Lung (tissue), 17 donors: ENCODE measurements at places on chromosomes 3 and 15. TPM values are rescaled to one million over a fixed set of nuclear protein-coding genes. Genes with fewer than 3 reads are reported as not detected.
A peak's percentile ranks its signal among the peaks of the same experiment; 100 is the strongest.

- peaks cover 58% of the 10 kb centered on the region for H3K4me1 ChIP-seq
- H3K27ac ChIP-seq = no peak overlapping the region
- peak; percentile 78 for DNase-seq
- H3K4me3 ChIP-seq = no peak overlapping the region
Measured at GRCh38 chr3:69439643-69440270, 53.9 kb upstream of the FRMD4B start.

- no peak overlapping the region for H3K27ac ChIP-seq
- DNase-seq = no peak
- H3K4me3 ChIP-seq = no peak overlapping the region
- H3K27me3 ChIP-seq = no peaks in the 10 kb centered on the region
- peaks cover 3% of the 10 kb centered on the region for H3K4me1 ChIP-seq
- no peaks in the 10 kb centered on the region for H3K36me3 ChIP-seq
Measured at GRCh38 chr15:48103647-48104046, 17.1 kb upstream of the SLC24A5 start.

DNA sequence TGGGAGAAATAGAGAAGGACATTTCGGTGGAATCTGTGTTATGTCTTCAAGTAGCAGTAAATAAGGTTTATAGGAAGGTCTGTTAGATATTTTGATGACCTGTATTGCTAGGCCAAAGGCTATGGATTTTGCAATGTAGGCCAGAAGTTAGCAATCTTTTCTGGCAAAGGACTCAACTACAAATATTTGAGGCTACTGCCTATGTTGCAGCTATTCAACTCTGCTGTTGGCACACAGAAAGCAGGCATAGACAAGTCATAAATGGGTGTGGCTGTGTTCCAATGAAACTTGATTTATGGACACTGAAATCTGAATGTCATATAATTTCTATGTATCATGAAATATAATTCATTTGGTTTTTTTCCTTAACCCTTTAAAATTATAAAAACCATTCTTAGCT lies 438.7 kb upstream of the C2CD4B start:
- no peak for DNase-seq
- H3K27me3 ChIP-seq = no peaks in the 10 kb centered on the region
- H3K4me3 ChIP-seq = no peak overlapping the region

GRCh38 chr3:43155464-43156121 lies 49.7 kb upstream of the POMGNT2 start:
- H3K36me3 ChIP-seq = no peaks in the 10 kb centered on the region
- no peaks in the 10 kb centered on the region for H3K4me1 ChIP-seq
- no peaks in the 10 kb centered on the region for H3K27me3 ChIP-seq
- H3K27ac ChIP-seq = no peak overlapping the region
- peak; percentile 74 for DNase-seq
- H3K4me3 ChIP-seq = no peak overlapping the region

GRCh38 chr3:123445702-123446101 lies 3.2 kb downstream of the ADCY5 start:
- H3K27me3 ChIP-seq = peaks cover 19% of the 10 kb centered on the region
- H3K27ac ChIP-seq = no peak overlapping the region
- no peak overlapping the region for H3K4me3 ChIP-seq
- no peaks in the 10 kb centered on the region for H3K36me3 ChIP-seq

- H3K27ac ChIP-seq = no peak overlapping the region
- H3K36me3 ChIP-seq = no peaks in the 10 kb centered on the region
- no peaks in the 10 kb centered on the region for H3K27me3 ChIP-seq
- H3K4me1 ChIP-seq = no peaks in the 10 kb centered on the region
- no peak overlapping the region for H3K4me3 ChIP-seq
- peak; percentile 17 for DNase-seq
Measured at GRCh38 chr3:127065561-127066290, 82.8 kb downstream of the PLXNA1 start.

GRCh38 chr3:81776643-81777042 lies 15.2 kb upstream of the GBE1 start:
- DNase-seq = no peak
- no peaks in the 10 kb centered on the region for H3K4me1 ChIP-seq
- no peak overlapping the region for H3K27ac ChIP-seq
- no peak overlapping the region for H3K4me3 ChIP-seq

GRCh38 chr15:65956307-65956706 lies 87.0 kb downstream of the RAB11A start:
- no peaks in the 10 kb centered on the region for H3K4me1 ChIP-seq
- no peaks in the 10 kb centered on the region for H3K27me3 ChIP-seq
- H3K4me3 ChIP-seq = no peak overlapping the region
- no peak for DNase-seq
- no peaks in the 10 kb centered on the region for H3K36me3 ChIP-seq

DNA sequence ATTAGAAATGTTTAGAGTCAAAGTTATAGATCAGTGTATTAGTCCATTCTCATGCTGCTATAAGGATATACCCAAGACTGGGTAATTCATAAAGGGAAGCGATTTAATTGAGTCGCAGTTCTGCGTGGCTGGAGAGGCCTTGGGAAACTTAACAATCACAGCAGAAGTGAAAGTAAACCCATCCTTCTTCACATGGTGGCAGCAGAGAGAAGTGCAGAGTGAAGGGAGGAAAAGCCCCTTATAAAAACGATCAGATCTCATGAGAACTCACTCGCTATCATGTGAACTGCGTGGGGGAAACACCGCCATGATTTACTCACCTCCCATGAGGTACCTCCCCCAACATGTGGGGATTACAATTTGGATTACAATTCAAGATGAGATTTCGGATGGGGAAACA lies 871.5 kb downstream of the DIPK2A start:
- no peak overlapping the region for H3K27ac ChIP-seq
- no peaks in the 10 kb centered on the region for H3K27me3 ChIP-seq
- no peak overlapping the region for H3K4me3 ChIP-seq

GRCh38 chr3:140438736-140439470 lies 239.0 kb upstream of the TRIM42 start:
- H3K36me3 ChIP-seq = no peaks in the 10 kb centered on the region
- DNase-seq = no peak
- no peak overlapping the region for H3K4me3 ChIP-seq
- no peaks in the 10 kb centered on the region for H3K27me3 ChIP-seq

GRCh38 chr3:186142393-186142932 lies 33.6 kb upstream of the ETV5 start:
- H3K27ac ChIP-seq = no peak overlapping the region
- no peaks in the 10 kb centered on the region for H3K4me1 ChIP-seq

- no peaks in the 10 kb centered on the region for H3K27me3 ChIP-seq
- H3K36me3 ChIP-seq = no peaks in the 10 kb centered on the region
- no peak for DNase-seq
- no peak overlapping the region for H3K4me3 ChIP-seq
Measured at GRCh38 chr3:24167429-24167828, 222.3 kb downstream of the NR1D2 start.

- peak overlapping the region; percentile 2 for H3K4me3 ChIP-seq
- H3K36me3 ChIP-seq = no peaks in the 10 kb centered on the region
- H3K27ac ChIP-seq = no peak overlapping the region
- DNase-seq = peak; percentile 56
- H3K4me1 ChIP-seq = peaks cover 1% of the 10 kb centered on the region
Measured at GRCh38 chr15:100307241-100308212, 34.2 kb downstream of the ADAMTS17 start.

- H3K4me3 ChIP-seq = no peak overlapping the region
- no peaks in the 10 kb centered on the region for H3K27me3 ChIP-seq
- H3K27ac ChIP-seq = no peak overlapping the region
- H3K4me1 ChIP-seq = peaks cover 66% of the 10 kb centered on the region
- H3K36me3 ChIP-seq = peaks cover 13% of the 10 kb centered on the region
- DNase-seq = peak; percentile 63
Measured at GRCh38 chr15:41018534-41018933, 65.3 kb downstream of the CHAC1 start.

- DNase-seq = no peak
- H3K27me3 ChIP-seq = no peaks in the 10 kb centered on the region
- no peaks in the 10 kb centered on the region for H3K36me3 ChIP-seq
- H3K27ac ChIP-seq = no peak overlapping the region
- H3K4me1 ChIP-seq = no peaks in the 10 kb centered on the region
Measured at GRCh38 chr3:106423321-106424225, 554.8 kb upstream of the CBLB start.

GRCh38 chr3:172746475-172746874 lies 4.1 kb upstream of the ECT2 start:
- no peaks in the 10 kb centered on the region for H3K36me3 ChIP-seq
- H3K27me3 ChIP-seq = no peaks in the 10 kb centered on the region
- H3K4me1 ChIP-seq = peaks cover 3% of the 10 kb centered on the region
- no peak overlapping the region for H3K4me3 ChIP-seq

GRCh38 chr3:48001991-48002390 lies 14.2 kb downstream of the MAP4 start:
- peaks cover 4% of the 10 kb centered on the region for H3K36me3 ChIP-seq
- no peaks in the 10 kb centered on the region for H3K4me1 ChIP-seq
- H3K27ac ChIP-seq = no peak overlapping the region
- no peak overlapping the region for H3K4me3 ChIP-seq
- no peak for DNase-seq

GRCh38 chr3:16904423-16905417 lies 20.0 kb downstream of the PLCL2 start:
- H3K27ac ChIP-seq = peak overlapping the region; percentile 77
- no peaks in the 10 kb centered on the region for H3K36me3 ChIP-seq
- peaks cover 7% of the 10 kb centered on the region for H3K4me1 ChIP-seq
- H3K27me3 ChIP-seq = no peaks in the 10 kb centered on the region
- no peak overlapping the region for H3K4me3 ChIP-seq
- no peak for DNase-seq

GRCh38 chr3:151093148-151093547 lies 7.7 kb downstream of the MED12L start:
- DNase-seq = no peak
- no peaks in the 10 kb centered on the region for H3K36me3 ChIP-seq
- H3K4me1 ChIP-seq = no peaks in the 10 kb centered on the region
- H3K27ac ChIP-seq = no peak overlapping the region

- no peak for DNase-seq
- no peaks in the 10 kb centered on the region for H3K4me1 ChIP-seq
- no peaks in the 10 kb centered on the region for H3K36me3 ChIP-seq
- H3K27me3 ChIP-seq = no peaks in the 10 kb centered on the region
Measured at GRCh38 chr3:144586382-144586781, 614.8 kb downstream of the DIPK2A start.

DNA sequence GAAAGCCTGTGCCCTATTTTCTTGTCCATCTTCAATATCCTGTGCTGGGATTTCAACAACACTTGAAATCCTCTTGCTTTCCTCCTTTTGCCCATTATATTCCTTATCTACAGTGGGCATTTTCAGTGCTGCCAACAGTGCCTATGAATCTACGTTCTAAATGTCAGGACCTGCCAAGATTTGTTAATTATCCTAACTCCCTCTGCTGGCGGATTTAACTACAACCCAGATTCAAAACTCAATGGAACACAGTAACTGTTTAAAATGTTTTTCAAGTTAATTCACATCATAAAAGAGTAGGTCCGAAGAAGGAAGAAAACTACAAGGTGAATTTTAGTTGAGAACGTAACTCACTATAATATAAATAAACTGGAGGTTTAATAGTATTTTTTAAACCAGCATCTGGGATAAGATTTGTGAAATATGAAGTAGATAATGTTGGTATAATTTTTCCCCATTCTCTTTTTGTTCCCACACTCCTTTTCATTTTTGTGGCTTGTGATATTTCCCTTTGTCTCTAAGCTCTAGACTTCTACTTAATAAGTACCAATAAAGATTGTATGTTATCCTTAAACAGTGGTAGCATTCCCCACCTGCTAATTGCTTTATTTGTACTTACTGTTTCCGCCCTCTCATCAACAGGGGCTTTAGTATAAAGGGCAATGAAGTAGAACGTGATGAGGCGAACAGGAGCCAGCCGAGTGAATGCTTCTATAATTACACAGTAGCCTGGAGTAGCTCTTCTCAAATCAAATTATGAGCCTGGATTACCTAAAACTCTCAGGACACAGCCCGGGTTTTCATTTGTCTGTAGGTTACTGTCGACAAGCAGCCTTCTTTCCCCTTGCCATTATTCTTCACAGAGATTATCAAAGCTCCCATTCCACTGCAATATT lies 302.5 kb upstream of the ATP11B start:
- peak; percentile 57 for DNase-seq
- no peak overlapping the region for H3K4me3 ChIP-seq
- no peaks in the 10 kb centered on the region for H3K4me1 ChIP-seq
- no peaks in the 10 kb centered on the region for H3K27me3 ChIP-seq
- no peak overlapping the region for H3K27ac ChIP-seq
- H3K36me3 ChIP-seq = no peaks in the 10 kb centered on the region

DNA sequence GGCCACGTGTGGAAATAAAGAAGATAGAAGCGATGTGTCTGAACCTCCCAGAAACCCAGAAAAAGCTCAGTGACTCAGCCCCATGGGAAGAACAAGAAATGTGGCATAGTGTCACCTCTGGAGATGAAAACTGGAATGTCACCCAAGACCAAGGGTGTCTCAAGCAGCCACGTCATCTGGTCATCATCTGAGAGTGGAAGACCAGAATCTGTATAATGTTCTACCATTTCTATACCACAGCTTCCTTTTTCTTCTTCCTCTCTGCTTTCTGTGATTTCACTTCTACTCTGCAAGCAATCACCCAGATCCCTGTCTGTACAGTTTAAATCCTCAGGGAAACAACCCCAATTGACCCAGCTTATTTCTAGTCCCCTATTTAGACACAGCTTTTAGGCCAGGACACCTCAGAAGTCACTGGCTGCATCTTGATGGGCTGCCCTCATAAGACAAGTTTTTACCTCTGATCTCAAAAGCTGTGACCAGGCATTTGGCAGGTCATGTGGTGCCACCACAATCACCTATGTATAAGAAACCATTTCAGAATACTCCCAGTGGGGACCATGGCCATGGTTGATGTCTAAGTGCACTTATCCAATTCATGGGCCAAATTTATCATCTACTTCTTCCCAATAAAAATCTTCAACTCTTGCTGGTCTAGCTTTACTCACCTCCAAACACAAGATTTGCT lies 278.5 kb upstream of the UMPS start:
- no peak overlapping the region for H3K4me3 ChIP-seq
- no peaks in the 10 kb centered on the region for H3K4me1 ChIP-seq
- peaks cover 8% of the 10 kb centered on the region for H3K36me3 ChIP-seq
- no peak for DNase-seq

GRCh38 chr3:2661078-2661477 lies 449.1 kb downstream of the IL5RA start:
- no peaks in the 10 kb centered on the region for H3K36me3 ChIP-seq
- no peak overlapping the region for H3K4me3 ChIP-seq
- no peak for DNase-seq
- no peaks in the 10 kb centered on the region for H3K4me1 ChIP-seq
- H3K27me3 ChIP-seq = no peaks in the 10 kb centered on the region

GRCh38 chr3:65604863-65605526 lies 433.7 kb downstream of the MAGI1 start:
- H3K36me3 ChIP-seq = no peaks in the 10 kb centered on the region
- DNase-seq = no peak
- no peaks in the 10 kb centered on the region for H3K27me3 ChIP-seq
- H3K4me3 ChIP-seq = no peak overlapping the region
- H3K27ac ChIP-seq = no peak overlapping the region

- H3K27ac ChIP-seq = no peak overlapping the region
- H3K36me3 ChIP-seq = no peaks in the 10 kb centered on the region
- no peaks in the 10 kb centered on the region for H3K4me1 ChIP-seq
- no peaks in the 10 kb centered on the region for H3K27me3 ChIP-seq
Measured at GRCh38 chr15:94182883-94183282, 48.5 kb upstream of the MCTP2 start.

Gene NR1D2
- total RNA-seq = 33.3 TPM

Gene CD80
- 8.6 TPM for total RNA-seq

Gene CSPG4
- 32.4 TPM for total RNA-seq

Gene TTBK2
- total RNA-seq = 27.5 TPM

Gene HAUS2
- 19.4 TPM for total RNA-seq

Gene GPR27
- total RNA-seq = 1.8 TPM

Gene FBXO40
- total RNA-seq = 0.03 TPM

Gene RBP2
- total RNA-seq = 1.1 TPM

Gene KCNH8
- 0.94 TPM for total RNA-seq

Gene CGNL1
- 42.5 TPM for total RNA-seq

Gene ST3GAL6
- total RNA-seq = 21.7 TPM

Gene PRTG
- 11.7 TPM for total RNA-seq

Gene SCG3
- 0.37 TPM for total RNA-seq

Gene GPR15
- 1.2 TPM for total RNA-seq

Gene RLBP1
- total RNA-seq = not detected
